ENCODE measurements at places on chromosomes 1 and 21.

DNA sequence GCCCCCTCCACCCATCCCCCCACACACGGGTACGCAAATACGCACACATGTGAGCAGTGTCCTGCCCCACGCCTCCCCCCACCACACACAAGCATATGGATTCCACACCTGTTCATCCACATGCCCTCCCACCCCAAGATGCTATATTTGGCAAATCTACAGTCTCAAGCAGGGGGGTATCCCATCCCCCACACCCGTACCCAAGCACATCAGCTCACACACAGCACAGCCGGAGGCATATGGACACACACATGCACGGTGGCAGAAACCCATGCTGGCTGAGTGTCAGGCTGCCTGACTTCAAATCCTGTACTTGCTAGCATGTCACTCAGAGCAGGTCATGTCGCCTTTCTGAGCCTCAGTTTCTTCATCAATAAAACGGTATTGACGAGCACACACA is 10.6 kb downstream of the COL16A1 start:
- DNase-seq: no peak

GRCh38 chr1:223765719-223766340 is 53.5 kb downstream of the CAPN2 start:
- no peak for DNase-seq

DNA sequence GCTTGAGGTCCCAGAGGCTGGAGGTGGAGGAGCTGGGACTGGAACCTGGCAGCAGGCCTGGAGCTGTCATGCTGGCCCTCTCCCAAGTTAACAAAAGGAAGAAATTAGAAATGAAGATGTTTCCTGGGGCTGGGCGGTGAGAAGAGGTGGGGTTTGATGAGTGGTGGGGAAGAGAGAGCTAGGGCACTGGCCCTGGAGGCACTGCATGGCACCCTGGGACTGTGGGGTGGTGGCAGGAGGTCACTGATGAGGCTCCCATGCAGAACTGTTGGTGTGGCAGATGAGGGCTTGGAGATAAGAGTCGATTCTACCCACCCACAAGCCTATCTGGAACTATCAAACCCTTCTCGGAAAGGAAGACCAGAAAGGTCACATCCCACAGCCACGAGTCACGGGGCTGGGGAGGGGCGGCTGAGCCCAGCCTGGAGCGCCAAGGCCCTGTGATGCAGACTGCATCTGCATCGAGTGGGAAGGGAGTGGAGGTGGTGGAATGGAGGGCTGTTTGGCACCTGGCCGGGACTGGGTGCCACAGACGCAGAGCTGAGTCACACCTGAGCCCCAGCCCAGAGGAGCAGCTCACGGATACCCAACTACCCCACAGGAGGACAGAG is 29.4 kb downstream of the MRPL37 start:
- DNase-seq: no peak

- no peak for DNase-seq
These were observed 5.3 kb downstream of the PRDM16 start for GRCh38 chr1:3074297-3074741.

- DNase-seq: no peak
These were observed 12.1 kb downstream of the ERG start for GRCh38 chr21:38486221-38486620.

DNA sequence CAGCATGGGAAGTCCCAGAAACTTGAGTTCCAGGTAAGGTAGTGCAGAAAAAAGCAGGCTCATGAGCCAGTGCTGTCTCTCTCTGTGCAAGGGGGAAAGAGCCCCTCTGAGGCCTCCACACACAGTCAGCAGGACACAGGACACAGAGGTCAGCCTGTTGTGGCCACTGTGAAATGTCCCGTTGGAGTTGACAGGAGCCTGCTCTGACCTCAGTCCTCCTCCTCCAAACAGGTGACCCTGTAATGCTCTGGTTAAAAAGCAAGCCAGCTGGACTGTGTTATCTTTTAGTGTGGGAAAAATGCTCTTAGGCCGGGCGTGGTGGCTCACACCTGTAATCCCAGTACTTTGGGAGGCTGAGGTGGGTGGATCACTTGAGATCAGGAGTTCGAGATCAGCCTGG is 24.2 kb upstream of the GPR157 start:
- DNase-seq: no peak

DNA sequence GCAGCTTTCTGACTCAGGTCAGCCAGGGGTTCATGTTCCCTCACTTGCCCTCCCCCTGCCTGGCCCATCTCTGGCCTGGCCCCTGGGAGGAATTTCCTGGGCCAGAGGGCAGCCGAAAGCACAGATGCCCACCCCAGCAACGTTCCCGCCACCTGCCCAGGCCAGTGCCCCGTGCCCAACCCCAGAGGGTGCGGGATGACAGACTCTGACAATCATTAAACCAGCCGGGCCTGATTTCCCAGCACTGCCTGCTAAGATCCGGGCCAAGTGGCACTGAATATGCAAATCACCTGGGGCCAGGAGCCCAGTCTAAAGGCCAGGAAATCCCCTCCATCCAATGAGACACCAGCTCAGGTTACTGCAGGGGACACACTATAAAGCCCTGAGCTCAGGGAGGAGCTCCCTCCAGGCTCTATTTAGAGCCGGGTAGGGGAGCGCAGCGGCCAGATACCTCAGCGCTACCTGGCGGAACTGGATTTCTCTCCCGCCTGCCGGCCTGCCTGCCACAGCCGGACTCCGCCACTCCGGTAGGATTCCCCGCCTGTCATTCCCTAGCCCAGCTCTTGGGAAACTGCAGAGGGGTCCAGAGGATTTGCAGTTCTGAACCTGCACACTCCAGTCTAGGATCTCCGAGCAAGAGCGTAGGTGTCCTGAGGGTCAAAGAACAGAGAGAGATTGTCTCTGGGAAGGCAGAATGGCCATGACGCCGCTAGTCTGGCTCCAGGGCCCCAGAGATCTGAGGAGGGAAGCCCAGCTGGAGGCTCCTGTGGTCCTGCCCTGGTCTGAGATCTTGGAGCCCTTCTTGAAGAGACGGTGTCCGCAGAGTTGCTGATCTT is at the start of gene ELF3:
TSS of gene ELF3 (plus strand) at position 408 of the 836 bp plus-strand sequence. CDS start 550 bp downstream, outside the sequence.
- DNase-seq: no peak

DNA sequence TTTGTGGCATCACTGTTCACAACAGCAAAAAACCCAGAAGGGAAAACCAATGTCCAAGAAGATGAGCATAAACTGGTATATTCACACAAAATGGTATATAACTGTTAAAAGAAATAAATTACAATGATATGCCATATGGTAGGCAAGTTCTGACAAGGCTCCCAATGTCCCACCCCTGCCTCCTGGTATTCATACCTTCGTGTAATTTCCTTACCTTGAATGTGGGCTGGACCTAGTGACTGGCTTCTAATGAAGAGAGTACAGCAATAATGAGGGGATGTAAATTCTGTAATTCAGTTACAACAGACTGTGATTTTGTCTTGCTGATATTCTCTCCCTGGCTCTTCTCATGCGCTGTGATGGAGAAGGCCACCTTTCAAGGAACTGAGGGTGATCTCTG is 9.3 kb downstream of the ANKRD45 start:
- no peak for DNase-seq

DNA sequence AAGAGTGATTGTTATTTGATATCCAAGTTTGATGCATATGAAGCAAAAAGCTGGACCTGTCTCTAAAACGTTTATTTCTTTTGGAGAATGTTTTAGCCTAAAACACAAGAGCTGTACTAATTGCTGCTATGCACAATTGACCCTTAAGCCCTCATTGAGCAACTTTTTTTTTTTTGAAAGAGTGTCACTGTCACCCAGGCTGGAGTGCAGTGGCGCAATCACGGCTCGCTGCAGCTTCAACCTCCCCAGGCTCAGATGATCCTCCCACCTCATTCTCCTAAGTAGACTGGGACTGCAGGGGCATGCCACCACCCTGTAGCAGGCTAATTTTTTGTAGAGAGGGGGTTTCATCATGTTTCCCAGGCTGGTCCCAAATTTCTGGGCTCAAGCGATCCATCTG is 129.1 kb downstream of the PIK3R3 start:
- DNase-seq: no peak

DNA sequence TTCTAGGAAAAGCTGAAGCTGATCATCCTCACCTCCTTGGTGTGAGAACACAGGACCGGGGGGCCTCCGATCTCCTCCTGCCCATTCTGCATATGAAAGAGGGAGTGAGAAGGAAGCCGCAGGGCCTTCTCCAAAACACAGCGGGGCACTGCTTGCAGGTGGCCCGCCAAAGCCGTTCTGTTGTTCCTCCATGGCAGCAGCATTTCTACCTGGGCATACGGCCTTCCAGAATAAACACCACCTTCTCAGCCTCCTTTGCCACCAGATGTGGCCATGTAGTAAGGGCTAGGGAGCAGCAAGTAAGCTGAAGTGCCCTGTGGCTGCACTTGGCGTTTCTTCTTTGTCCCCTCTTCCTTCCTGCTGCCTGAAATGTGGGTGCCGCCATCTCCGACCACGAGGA is 214.9 kb downstream of the TOMM20 start:
- DNase-seq: no peak

GRCh38 chr1:228169345-228169744 is 3.7 kb downstream of the IBA57 start:
- DNase-seq: no peak

DNA sequence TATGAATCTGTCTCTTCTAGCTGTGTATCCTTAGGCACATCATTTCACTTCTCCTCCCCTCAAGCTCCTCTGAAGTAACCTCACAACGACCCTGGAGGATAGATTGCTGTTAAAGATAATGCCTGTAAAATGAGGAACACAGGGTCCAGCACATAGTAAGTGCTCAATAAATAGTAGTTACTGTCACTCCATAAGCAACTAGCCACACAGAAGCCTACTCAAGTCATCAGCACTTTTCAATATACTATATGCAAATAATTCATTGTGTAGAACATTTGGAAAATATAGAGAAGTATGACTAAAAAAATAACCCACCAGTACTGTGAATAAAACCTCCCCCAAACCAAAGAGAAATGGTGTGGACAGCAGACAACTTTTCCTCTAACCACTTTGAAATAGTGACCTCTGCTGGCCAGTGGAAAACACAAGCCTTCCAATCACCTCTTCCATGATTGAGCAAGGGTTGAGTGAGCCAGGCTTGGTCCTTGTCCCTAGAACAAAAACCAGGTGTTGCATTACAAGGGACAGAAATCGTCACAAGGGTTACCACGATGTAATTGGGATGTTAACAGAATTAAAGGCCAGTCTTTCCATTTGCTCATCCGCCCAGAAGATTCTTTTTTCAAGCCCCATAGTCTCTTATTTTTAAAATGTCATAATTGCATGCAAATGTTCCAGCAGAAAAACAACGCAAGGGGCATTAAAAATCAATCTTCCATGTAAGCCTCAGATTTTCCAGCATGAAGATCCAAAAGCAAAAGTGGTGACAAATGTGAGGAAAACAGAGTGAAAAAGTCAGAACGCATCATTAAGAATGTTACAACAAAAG is 15.7 kb upstream of the GLIS1 start:
- DNase-seq: no peak

GRCh38 chr1:29549001-29549400 is 312.7 kb downstream of the PTPRU start:
- DNase-seq: no peak

DNA sequence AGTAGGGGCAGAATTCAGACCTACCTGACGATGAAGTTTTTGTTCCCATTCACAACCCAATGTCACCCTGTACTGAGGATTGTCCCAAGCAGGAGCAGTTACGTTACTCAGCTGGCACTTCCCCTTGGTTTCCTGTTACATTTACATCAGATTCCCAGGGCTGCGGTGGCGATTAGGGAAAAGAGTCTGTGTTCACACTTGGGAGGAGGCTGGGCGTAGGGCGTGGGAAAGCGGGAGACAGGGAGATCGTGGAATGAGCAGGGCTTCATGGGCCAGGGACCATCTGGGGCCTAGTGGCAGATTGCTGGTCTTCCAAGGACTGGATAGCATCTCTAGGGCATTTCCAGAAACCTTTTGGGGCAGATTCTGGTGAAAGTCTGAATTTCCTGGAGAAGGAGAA is 39.0 kb downstream of the TBX19 start:
- no peak for DNase-seq

- no peak for DNase-seq
These were observed 343.4 kb downstream of the PLPP3 start for GRCh38 chr1:56235909-56236510.

DNA sequence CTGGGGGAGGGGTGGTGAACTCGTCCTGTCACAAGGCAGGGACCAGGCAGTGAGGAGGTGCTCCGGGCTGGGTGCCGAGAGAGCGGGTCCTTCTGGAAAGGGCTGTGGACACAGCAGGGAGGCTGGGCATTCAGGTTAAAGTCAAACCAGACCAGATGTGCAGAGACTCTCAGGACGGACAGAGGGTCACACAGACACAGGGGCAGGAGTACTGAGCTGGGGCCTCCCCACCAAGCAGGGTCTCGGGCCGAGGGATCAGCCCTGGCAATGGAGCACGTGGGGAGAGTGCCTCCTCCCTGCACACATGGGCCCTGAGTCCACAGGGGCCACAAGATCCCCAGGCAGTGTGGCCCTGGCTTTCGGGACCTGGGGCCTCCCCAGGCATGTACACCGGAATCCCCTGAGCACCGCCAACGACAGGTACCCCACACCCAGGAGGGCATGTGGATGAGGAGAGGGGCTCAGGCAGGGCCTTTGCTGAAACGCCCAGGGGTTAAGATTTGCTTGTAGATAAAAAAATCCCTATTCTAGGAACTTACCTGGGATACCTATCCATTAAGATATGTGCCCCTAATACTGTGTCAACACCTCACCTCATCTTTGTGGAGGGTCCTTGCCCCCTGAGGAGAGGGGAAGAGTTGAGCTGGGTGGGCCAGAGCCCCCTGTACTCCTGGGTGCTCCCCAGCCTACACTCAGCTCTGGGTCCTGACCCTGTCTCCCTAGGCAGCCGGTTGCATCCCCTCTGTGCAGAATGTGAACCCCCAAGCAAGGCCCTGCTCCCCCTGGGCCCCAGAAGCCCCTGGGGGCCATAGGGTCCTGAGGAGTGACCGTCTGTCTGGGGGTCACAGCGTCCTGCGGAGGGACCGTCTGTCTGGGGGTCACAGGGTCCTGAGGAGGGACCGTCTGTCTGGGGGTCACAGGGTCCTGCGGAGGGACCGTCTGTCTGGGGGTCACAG is 46.9 kb upstream of the ADARB1 start:
- no peak for DNase-seq

GRCh38 chr1:55054396-55054795 is 15.0 kb downstream of the PCSK9 start:
- DNase-seq: no peak

GRCh38 chr1:235776396-235776795 is 90.3 kb downstream of the LYST start:
- no peak for DNase-seq

DNA sequence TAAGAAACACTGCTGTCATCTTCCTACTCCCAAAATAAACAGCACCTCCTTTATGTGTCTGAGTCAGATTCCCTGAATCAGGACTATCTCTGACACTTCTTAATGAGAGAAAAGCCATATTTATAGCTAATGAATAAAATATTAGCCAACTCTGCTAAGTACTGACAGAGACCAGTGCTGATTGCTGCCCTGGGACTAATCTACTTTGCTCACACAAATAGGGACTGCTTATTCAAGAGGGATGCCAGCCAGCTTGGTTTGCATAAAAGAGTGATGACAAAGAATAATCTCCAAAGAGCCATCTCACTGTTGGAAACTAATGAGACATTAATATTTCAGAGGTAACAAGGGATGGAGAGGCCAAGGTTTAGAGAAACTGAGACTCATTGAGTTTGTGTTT is 36.4 kb downstream of the FYB2 start:
- DNase-seq: no peak

- DNase-seq: no peak
These were observed 14.3 kb downstream of the SLC2A1 start for GRCh38 chr1:42944246-42944928.

Data from CD4-positive, alpha-beta T cell treated with Interleukin-15 for 1 hour (primary cell).